ENCODE measurements at places on chromosomes 3 and 15.

GRCh38 chr3:36558961-36559360, 178.7 kb downstream of the STAC start:
- DNase-seq: no peak

DNA sequence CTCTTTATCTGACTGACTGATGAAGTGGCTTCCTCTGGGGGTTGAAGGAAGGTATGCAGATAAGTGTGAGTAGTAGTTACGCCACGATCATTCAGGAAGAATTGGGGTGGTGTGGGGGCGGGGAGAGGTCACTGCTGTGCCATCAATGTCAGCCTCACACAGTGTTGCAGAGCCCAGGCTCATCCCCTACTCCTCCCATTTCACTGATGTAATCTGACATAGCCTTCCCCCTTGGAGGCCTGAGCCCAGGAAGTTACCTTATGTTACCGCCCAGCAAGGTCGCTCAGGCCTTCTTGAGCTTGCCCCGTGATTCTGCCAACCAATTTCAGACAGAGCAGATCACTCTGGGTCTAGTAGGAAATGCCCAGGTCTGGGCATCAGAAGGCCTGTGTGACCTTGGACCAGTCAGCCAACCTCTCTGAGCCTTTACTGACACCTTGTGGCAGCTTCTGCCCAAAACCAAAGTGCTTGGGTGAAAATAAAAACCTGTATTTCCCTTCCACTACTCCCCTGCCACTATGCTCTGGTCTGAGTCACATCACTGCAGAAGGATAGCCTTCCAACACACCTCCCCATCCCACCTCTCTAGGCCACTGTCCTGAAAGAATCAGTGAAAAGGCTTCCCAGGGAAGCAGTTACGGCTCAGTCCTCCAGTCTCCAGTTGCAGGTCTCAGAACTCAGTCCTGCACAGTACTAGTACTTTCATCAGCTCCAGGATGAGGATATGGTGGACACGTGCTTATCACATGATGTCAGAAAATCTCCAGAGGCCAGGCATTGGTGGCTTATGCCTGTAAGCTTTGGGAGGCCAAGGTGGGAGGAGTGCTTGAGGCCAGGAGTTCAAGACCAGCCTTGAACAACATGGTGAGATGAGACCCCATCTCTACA, 28.1 kb upstream of the INSYN1 start:
- no peak for DNase-seq

- DNase-seq: no peak
Observed at GRCh38 chr3:43031485-43031884, 52.4 kb downstream of the GASK1A start.

- DNase-seq: no peak
Observed at GRCh38 chr3:195854628-195855294, 43.0 kb upstream of the MUC4 start.

- no peak for DNase-seq
Observed at GRCh38 chr3:6753536-6753935, 107.4 kb upstream of the GRM7 start.

- no peak for DNase-seq
Observed at GRCh38 chr3:13513913-13514517, 33.9 kb downstream of the HDAC11 start.

GRCh38 chr15:37204692-37205091, 104.3 kb upstream of the MEIS2 start:
- no peak for DNase-seq

DNA sequence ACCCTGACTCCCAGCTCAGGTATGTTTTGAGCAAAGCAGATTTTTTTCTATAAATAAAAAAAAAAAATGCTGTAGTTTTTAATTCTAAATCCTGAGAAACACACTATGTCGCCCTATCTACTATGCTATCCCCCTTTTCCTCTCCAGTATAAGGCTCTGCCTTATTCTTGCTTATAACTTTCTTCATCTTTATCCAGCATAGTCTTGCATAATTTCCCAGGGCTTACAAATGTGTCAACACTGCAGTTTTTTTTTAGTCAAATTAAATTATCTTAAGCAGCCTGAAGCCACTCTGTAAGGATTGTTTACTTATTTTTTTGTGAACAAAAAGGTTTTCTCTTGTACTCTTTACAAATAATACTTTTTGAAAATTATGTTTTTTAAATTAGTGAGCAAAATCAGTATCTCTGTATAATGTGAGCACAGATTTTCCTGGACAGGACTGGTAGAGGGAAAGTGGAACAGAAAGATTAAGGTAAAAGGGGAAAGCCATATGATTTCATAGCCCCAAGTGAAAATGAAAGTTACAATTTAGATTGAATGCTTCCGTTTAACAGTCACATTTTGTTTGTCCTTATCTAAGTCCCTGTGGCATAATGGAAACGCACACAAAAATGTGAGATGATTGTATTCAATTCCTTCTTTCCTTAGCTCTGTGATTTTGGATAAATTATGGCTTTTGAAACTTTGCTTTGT, 5.6 kb upstream of the PYDC2 start:
- DNase-seq: no peak

GRCh38 chr3:43327582-43327979, 41.2 kb downstream of the SNRK start:
- no peak for DNase-seq

- no peak for DNase-seq
Observed at GRCh38 chr3:196660381-196661166, 21.1 kb downstream of the NRROS start.

DNA sequence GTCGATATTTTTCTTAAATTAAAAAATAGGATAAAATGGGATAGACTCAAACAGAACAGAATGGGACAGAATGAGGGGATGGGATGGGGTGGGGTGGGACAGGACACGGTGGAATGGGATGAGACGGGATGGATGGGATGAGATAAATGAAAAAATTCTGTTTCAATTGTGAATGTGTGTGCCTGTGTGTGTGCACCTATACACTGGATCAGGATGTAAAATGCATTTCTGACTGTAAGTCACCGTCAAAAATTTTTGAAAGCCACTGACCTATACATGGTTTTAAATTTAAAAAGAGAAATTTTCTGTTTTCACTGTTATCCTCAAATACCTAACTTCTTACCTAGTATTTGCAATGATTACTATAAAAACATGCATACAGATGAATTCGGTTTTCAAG, 108.7 kb upstream of the UBE2E2 start:
- DNase-seq: no peak

DNA sequence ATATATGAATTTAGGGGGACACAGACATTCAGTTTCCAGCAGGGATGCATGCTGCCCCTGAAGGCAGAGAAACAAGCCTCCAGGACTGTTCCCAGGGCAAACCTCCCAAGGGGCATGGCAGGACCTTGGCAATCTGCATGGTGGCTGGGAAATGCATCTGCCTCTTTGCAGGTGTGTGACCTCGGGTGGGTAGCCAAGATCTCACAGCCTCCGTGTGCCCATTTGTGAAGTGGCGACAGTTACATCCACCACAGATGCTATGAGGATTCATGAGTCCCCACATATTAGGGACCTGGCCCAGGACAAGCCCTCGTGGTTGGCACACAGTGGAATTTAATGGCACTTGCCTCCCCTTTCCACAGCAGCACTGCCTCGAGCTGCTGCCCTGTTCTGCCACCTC, 29.9 kb downstream of the SLC28A1 start:
- no peak for DNase-seq
